Upper lobe of left lung (tissue), 6 donors: ENCODE measurements at places on chromosomes 2 and 18.
A peak's percentile ranks its signal among the peaks of the same experiment; 100 is the strongest.

DNA sequence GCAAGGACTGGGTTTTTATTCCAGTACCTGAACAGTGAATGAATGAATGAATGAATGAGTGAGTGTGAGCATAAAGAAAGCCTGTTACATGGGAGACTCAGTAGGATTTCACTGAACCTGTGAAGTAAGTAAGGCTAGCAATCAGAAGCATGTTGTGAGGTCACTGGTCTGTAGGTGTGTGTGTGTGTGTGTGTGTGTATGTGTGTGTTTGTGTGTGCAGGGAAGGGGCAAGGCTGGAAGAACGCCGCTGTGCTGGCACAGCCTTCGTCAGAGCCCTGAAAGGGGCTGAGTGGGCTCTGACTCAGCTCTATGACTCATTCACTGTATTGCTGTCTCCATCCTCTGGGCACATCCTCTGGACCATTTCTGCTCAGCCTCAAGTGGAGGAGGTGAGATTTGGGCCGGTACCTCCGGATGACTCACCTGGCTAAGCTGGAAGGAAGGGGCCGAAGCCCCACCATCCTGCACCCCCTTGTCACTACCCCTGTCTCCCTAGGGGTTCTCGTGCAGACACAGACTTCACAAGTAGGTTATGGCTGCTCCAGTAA, 51.4 kb upstream of the MRPL33 start:
- peak; percentile 66 for DNase-seq

DNA sequence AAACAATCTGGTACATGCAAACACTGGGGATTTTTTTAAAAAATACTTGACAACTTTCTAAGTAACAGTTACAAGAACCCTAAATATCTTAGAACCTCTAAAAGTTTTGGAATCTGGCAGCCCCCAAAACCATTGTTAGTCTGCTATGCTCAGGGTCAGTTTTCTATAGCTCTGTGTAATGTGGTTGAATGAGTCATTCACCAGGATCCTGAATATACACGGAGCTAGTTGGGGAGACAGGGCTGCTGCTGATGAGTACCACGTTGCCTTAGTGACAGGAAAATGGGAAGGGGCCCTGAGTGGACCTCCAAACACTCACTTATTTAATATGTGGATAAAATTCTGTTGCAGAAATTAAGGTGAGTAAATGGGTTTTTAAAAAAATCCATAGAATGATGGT, 36.9 kb upstream of the TANC1 start:
- no peak for DNase-seq

DNA sequence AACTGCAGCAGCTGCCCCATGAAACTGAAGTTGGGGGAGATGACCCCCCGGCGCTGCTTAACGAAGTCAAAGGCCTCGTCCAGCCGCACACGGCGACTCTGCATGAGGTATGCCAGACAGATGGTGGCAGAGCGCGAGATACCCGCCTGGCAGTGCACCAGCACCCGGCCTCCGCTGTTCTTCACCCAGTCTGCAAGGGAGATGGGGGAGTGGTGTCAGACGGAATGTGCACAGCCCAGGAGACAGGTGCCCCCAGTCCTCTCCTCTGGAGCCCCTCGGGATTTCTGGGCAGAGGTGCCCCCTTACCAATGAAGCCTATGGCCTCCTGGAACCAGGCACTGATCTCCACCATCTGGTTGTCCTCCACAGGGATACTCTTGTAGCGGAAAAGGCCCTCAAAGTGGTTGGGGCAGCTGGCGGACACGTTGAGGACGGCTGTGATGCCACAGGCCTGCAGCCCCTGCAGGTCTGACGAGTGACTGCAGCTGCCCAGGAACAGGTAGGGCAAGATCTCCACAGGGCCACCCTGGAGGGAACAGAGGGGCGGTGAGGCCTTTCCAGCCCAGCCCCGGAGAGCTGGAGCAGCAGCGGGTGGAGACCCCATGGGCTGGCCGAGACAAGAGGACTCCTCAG, 1.3 kb downstream of the DUSP2 start:
- DNase-seq = no peak

GRCh38 chr2:156405586-156405985, 30.6 kb upstream of the GPD2 start:
- peak; percentile 90 for DNase-seq

- DNase-seq = no peak
Measured at GRCh38 chr2:160575368-160575767, 81.8 kb upstream of the RBMS1 start.

DNA sequence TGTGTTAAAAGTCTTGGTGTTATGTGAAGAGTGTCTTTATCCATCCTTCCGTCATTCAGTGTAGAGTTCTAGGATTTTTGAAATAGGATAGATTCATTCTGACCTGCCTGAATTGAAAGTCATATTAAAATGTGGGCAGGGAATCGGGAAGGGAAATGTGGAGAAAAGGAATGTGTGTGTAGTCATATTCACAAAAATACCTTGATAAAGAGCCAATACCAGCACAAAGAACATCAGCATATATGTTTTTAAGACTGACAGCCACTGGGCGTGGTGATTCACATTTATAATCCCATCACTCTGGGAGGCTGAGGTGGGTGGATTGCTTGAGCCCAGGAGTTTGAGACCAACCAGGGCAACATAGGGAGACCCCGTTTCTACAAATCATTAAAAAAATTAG, 188.1 kb downstream of the CAMKMT start:
- DNase-seq = no peak

DNA sequence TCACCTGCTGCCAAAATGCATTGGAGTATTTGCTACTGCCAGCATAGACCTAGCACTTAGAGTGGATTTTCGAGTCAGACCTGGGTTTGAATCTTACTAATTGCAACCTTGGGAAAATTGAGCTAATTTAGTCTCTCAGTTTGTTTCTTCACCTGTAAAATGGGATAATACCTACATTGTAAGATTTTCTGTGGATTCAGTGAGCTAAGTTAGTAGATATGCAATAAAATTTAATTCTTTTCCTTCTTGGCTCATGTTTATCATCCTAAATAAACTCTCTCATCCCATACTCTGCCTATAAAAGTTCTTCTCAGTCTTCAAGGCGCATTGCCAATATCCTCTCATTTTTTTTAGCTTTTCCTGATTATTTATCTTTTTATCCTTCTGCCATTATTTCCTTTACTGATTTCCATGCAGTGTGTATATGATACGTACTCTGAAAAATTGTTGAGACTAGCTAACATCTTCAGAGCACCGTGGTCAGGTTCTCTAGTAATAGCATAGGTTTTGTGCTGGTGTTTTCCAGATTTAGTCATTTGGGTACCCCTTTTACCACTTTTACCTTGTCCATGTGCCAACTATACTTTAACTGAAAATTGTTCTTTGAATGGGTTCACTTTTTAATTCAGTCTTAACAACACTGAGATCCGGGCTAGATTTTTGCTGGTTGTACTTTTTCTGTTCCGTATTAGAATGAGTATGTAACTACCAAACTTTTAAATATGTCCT, 7.3 kb downstream of the CEP192 start:
- DNase-seq = no peak

GRCh38 chr2:97845818-97846217, 132.4 kb downstream of the ZAP70 start:
- no peak for DNase-seq

- no peak for DNase-seq
Measured at GRCh38 chr2:219417374-219417773, 803 bp upstream of the DES start.

DNA sequence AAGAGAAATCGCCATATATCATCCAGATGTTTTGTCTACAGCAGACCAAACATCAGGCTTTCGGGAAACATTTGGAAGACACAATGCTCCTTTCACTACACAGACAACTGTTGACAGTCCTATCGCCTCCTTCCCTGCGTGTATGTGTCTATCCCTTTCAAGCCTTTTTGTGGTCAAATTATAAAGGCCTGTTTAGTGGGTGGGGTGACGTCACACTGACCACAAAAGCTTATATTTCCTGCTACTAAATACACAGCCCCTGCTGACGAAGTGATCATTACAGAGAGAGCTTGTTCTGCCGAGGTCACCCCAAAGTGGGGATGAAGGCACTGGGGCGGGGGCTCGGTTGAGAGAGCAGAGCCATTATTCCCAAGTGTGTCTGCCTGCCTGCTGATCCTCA, 302.7 kb upstream of the TNP1 start:
- DNase-seq = no peak

DNA sequence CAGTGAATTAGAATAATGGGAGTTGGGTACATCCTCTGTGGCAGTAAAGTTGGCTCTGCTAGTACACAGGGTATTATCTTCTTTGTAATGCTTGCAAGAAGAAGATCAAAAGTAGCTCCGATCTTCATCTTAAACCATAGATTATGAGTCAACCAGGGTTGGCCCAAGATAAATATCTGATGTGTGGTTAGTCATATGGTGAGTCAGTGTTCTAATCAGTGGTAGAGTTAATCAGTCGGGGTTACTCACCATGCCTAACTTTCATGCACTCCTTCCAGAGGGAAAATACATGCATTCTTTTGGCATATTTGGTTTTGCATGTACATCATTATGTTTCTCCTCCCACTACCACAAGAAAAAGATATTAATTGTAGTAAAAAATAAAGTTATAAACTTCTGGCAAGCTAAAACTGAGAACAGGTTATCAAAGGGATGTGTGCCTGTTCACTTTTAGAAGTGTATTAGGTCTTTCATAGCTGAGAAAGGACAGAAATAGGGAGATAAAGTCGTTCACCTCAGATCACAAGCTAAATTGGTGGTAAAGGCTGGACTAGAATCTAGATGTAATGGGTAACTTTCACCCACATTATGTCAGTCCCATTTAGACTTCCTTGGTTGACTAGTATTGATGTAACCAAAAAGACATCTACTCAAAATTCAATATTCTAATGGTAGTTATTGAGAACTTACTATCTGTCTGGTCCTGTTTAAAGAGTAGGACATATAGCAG, 684.4 kb downstream of the IRS1 start:
- DNase-seq = no peak

GRCh38 chr2:179876266-179876665, 14.9 kb upstream of the ZNF385B start:
- no peak for DNase-seq

GRCh38 chr2:10062931-10063365, 17.3 kb downstream of the CYS1 start:
- DNase-seq = no peak

DNA sequence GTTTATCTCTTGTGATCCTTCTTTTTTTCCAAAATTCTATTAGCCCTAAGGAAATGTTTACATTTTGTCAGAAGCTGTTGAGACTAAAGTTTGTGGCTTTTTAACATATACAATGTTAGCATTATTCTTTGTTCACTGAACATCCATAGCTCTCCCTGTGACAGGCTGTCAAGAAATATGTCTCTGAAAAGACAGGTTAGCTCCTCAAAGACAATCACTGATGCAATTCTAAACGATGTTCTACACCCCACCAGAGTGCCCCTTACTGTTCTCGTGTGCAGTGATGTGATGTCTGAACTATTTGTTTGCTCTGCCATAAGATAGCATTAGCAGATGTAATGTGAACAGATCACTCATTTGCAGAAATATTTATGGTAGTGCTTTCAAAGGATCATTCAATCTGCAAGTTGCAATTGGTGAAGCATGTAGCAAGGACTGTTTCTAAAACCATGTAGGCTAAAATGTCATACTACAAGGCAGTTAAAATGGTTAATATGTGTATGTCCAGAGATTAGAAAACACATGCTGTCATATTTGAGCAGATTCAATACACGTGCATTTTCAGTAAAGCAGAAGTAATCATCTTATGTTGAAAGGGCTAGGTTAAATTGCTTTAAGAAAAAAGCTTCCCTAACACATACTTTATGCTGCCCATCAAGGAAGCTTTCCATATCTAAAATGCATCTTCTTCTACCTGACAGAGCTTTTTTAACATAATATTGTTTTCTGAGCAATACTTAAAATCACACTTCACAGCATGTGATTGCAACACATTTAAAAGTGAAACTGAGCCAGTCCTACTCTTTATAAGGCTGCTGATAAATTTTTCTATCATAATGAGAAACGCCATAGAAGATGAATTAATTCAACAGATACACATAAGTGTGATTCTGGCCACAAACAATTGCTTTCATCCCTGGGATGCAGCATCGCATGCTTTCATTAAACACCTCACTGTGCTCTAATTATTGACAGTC, 285.7 kb upstream of the UBE2E3 start:
- no peak for DNase-seq

DNA sequence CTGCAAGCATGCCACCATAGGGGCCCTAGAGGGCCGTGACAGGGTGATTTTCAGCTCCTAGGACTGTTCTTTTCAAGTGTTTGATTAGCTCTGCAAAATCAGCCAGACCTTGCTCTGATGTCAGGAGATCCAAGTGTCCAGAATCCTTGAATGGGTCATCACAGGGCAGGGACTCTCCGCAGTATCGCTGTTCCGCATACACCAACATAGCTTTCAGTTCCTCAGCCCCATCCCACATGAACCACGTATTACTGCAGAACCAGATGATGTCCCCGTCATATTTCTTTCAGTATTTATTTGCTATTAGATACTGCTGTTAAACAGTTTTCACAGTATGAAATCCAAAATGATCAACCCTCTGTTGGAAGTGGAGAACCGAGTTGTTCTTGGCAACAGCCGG, 46.6 kb upstream of the RFX8 start:
- no peak for DNase-seq

DNA sequence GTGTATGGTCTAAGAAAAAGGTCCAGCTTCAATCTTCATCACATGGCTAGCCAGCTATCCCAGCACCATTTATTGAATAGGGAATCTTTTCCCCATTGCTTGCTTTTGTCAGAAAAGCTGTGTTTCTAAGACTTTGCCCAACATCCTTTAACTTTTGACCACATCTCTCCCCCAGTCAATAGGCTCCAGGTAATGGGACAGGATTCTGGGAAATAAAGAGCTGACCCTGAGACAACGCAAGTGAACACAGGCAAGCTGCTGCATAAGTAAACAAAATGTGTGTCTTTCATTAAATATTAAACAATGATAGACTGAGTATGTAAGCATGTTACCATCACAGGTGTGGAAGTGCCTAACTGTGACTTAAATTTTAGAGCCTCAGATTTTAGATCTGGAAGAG, 23.0 kb downstream of the FAM110C start:
- no peak for DNase-seq

DNA sequence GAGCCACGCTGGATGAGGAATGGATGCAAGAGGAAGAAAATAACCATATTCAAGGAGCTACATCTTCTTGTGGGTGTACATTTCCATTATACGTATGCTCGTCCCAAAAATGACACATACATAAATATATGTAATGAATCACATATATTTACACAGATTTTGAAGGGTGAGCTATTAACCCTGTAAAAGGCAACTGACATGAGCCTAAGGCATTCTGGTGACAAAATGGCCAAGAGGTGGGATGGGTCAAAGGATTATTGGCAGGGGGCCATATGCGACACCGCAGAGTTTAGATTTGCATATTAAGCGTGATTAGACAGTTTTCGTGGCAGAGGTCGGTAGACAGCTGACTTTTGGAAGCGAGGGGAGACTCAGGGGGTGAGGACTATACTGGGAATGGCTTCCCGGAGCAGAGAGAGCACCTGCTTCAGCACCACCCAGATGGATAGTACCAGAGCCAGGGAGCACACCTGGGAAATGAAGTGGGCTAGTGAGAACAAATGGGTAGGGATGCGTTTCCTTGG, 431 bp upstream of the CNRIP1 start:
- DNase-seq = no peak

- no peak for DNase-seq
Measured at GRCh38 chr2:234251326-234252271, 201.1 kb downstream of the SPP2 start.
